ENCODE measurements at places on chromosomes 16 and 17. TPM values are rescaled to one million over a fixed set of nuclear protein-coding genes. Genes with fewer than 3 reads are reported as not detected.

DNA sequence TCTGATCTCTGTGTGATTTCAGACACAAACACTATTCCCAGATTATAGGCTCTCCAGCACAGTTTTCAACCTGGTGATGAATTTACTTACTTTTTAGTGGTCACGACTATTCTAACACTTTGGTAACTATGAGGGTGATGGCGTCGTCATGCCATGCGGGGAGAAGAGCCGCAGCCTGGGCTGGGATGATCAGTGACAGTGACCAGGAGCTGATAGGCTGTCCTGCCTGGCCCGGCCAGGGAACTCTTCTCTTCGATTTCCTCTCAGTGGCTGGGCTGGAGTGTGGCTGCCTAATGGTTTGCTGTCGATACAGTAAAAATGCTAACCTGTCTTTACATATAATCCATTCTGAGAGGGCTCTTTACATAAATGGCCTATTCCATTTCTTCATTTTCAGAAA is 113.1 kb downstream of the IRX3 start:
- no peaks in the 10 kb centered on the region for H3K4me1 ChIP-seq
- peaks cover 18% of the 10 kb centered on the region for H3K27me3 ChIP-seq
- H3K4me3 ChIP-seq = no peak overlapping the region
- H3K27ac ChIP-seq = no peak overlapping the region

KRTAP1-1 gene
- total RNA-seq = not detected

- no peaks in the 10 kb centered on the region for H3K36me3 ChIP-seq
- H3K27ac ChIP-seq = no peak overlapping the region
- DNase-seq = no peak
These were observed 21.6 kb upstream of the EVPL start for GRCh38 chr17:76048711-76049110.

DNA sequence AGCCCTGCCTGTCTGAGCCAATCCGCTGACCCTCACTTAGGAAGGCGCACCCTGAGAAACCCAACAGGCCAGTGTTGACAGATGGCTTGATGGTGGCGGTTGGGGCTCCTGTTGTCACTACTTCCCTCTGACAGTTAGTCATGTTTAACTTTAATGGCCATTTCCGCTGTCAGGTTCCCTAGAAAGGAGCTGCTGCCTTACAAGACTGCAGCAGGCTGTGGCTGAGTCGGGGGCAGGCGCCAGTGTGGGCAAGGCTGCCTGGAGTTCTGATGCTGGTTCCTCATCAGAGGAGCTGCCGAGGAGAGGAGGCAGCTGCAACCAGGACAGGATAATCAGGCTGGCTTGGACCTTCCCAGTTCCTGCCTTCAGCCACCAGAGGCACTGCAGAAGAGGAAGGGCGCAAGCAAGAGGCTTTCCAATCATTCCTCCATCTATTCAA is 223.2 kb upstream of the DYNLRB2 start:
- no peak overlapping the region for H3K4me3 ChIP-seq
- H3K36me3 ChIP-seq = no peaks in the 10 kb centered on the region
- no peaks in the 10 kb centered on the region for H3K4me1 ChIP-seq

DNA sequence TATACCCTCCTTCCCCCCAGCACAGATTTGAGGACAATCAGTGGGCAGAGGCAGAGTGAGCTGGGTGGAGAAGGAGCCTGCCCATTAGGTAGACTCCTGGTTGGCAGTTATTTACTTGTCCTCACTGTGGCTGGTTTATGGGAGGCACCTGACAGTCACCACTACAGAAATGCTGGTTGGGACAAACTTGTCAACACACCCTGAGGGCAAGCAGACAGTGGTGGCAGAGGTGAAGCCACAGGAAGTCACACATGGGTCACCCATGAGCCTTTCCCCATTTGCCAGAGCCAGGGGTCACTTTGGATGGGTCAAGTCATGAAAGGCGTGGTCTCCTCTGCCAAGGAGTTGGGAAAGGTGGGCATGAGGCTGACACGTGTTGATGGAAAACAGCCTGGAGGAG is 6.4 kb downstream of the SCNN1G start:
- no peaks in the 10 kb centered on the region for H3K4me1 ChIP-seq
- no peak overlapping the region for H3K27ac ChIP-seq
- DNase-seq = no peak
- H3K4me3 ChIP-seq = no peak overlapping the region

DNA sequence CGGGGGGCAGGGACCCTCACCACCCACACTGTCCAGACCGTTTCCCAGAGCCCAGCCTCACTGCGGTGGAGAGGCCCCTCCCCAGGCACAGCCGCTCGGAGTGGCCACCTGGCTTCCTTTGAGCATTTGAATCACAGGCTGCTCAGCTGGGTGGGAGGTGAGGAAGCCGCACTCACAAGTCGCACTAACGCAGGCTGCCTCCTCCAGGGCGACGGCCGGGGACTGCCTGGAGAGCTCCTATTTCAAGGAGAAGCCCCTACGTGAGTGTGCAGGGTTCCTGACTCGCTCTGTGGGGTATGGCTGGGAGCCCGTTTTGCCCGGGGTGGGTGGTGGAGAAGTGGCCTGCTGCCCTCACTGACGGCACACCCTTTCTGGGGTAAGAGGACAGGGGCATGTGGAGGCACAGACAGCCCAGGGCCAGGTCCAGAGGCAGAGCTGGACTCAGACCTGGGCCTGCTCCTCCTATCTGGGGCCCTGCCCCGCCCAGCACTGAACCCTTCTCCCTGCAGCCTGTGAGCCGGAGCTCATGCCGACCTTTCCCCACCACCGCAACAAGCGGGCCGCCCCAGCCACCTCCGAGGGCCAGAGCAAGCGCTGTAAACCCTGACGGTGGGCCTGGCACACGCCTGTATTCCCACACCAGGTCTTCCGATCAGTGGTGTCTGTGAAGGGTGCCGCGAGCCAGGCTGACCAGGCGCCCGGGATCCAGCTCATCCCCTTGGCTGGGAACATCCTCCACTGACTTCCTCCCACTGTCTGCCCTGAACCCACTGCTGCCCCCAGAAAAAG is 6.2 kb downstream of the SPATA2L start:
- peaks cover 81% of the 10 kb centered on the region for H3K36me3 ChIP-seq
- H3K27ac ChIP-seq = no peak overlapping the region
- DNase-seq = no peak
- no peaks in the 10 kb centered on the region for H3K4me1 ChIP-seq

- no peak overlapping the region for H3K4me3 ChIP-seq
- H3K4me1 ChIP-seq = peaks cover 9% of the 10 kb centered on the region
These were observed 8.0 kb downstream of the AHSP start for GRCh38 chr16:31535737-31536136.

TAC4 gene
- not detected for total RNA-seq

- no peak for DNase-seq
- H3K4me3 ChIP-seq = no peak overlapping the region
- peaks cover 44% of the 10 kb centered on the region for H3K4me1 ChIP-seq
These were observed 1.3 kb upstream of the CUEDC1 start for GRCh38 chr17:57956291-57957119.

GRCh38 chr17:76673729-76674128 is 30.2 kb upstream of the ST6GALNAC1 start:
- no peak overlapping the region for H3K4me3 ChIP-seq
- H3K36me3 ChIP-seq = no peaks in the 10 kb centered on the region
- no peak for DNase-seq
- H3K27me3 ChIP-seq = no peaks in the 10 kb centered on the region
- H3K27ac ChIP-seq = no peak overlapping the region

GRCh38 chr16:71404364-71404763 is 37.5 kb downstream of the TLE7 start:
- no peak overlapping the region for H3K4me3 ChIP-seq
- H3K27me3 ChIP-seq = no peaks in the 10 kb centered on the region
- no peak overlapping the region for H3K27ac ChIP-seq
- H3K36me3 ChIP-seq = no peaks in the 10 kb centered on the region
- no peak for DNase-seq

GRCh38 chr16:2865651-2866050 is 7.7 kb upstream of the PRSS22 start:
- H3K27ac ChIP-seq = no peak overlapping the region
- H3K4me1 ChIP-seq = peaks cover 10% of the 10 kb centered on the region
- DNase-seq = no peak
- H3K27me3 ChIP-seq = peaks cover 26% of the 10 kb centered on the region

DNA sequence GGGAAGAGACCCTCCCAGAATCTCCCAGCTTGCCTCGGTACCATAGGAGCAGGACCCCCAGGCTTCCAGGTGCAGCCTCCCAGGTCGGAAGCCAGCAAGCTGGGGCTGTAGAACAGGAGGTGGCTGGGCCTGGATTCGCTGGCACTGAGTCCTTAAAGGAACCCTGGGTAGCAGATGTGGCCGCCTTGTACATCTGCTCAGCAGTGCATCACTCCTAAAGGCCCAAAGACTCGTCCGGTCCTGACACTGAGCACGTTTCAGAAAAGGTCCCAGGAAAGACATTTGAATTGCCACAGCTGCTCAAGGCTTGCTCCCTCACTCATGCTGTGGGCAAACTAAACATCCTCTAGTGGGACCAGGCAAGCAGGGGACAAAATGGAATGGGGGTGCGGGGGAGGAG is 172.8 kb downstream of the RAB11FIP4 start:
- no peaks in the 10 kb centered on the region for H3K36me3 ChIP-seq
- peaks cover 83% of the 10 kb centered on the region for H3K4me1 ChIP-seq
- no peak for DNase-seq
- H3K27ac ChIP-seq = no peak overlapping the region
- H3K4me3 ChIP-seq = no peak overlapping the region

GRCh38 chr17:41710472-41711090 is 1.6 kb upstream of the GAST start:
- no peaks in the 10 kb centered on the region for H3K4me1 ChIP-seq
- no peaks in the 10 kb centered on the region for H3K36me3 ChIP-seq
- no peak overlapping the region for H3K27ac ChIP-seq
- DNase-seq = no peak

CNGB1 gene
- total RNA-seq = 0.23 TPM

LRRC46 gene
- 0.44 TPM for total RNA-seq

All from left lung (tissue), 14 donors.